ENCODE measurements at places on chromosomes 2 and 18. TPM values are rescaled to one million over a fixed set of nuclear protein-coding genes. Genes with fewer than 3 reads are reported as not detected.

DNA sequence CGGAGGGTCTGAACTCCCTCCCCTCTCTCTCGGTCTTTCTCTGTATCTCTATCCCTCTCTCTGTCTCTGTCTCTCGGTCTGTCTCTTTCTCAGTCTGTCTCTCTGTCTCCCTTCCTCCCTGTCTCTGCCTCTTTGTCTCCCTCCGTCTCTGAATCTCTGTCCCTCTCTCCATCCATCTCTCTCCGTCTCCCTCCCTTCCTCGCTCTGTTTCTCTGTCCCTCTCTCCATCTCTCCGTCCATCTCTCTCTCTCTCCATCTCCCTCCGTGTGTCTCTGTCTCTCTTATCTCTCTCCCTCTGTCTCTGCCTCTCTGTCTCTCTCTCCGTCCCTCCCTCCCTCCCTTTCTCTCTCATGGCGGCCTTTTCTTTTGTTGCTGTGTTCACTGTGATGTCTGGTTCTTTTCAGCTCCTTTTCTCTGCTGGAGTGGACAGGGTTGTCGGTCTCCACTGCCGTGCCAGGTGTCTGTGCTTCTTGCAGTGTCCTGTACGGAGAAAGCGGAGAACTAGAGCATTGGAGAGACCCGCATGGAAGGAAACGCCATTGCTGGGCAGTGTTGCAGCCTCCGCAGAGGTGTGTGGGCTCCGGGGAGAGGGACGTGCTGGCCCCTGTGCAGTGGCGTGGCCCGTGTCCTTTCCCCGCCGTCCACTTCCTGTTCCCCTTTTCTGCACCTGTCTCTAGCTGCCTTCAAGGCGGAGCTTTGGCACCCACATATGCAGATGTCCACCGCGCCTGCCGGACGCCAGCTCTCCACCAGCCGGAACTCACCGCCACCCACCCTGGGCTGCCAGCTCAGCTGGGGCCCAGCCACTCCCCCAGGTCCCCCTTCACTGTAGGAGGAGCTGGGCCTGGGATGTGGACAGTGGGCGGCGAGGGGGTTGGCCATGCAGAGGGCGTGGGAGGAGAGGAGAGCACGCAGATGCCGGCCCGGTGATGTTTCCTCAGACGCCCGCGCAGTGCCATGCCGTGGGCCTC, 113.1 kb downstream of the NFATC1 start:
- peak; percentile 65 for DNase-seq

DNA sequence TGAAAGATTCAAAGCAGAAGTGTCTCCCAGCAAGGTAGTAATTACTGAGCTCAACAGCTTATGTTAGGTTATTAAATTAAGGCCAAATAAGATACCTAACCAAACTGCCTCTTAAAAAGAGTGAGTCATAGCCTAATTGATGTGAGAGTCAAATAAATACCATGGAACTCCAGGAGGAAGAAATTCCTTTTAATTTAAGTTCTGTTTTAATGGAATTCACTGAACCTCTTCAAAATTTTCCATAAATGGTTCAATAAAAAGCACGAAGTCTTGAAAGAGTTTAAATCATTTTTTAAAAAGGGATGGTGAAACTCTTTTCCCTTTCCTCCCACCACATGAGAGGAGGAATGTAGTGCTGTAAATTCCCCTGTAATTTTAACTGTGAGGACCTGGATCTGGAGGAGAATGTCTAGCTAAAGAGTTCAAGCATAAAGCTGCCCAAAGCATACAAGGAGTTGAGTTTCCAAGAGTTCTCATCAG, 180.8 kb upstream of the MMADHC start:
- no peak for DNase-seq

TEX44 gene
- total RNA-seq = not detected

DNA sequence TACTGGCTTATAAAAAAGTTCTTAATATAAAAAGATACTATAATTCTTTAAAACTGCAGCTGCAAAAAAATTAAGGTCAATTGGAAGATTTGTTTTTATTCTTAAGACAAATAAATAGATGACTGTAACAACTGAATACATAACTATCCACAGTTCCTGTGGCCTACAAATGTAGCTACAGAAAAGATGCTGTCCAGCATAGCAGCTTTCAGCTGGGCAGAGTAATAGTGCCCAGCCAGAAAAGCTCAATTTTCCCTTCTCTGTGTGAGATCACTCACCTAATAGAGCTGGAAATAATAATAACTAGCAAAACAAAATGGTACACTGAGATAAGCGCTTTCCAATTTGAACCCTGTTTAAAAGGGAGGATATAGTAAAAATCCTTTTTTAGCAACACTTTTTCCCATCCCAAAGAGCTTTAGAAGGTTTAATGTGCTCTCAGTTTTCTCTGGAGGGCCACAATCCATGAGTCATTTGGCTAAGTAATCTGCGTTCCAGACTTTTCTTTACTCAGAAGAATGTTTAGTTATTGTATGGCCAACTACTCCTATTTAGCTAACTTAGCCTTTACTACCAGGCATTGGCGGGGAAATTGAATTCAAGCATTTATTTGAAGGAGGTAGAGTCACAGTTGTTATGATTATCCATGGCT, 158.1 kb upstream of the SLC39A10 start:
- DNase-seq = no peak

- no peak for DNase-seq
Observed at GRCh38 chr2:240554767-240555493, 2.9 kb downstream of the ANKMY1 start.

Measured in upper lobe of right lung (tissue), 1 donor.